DMS 273 treated with DMSO at 0.1 percent for 48 hours (cell line): ENCODE measurements at places on chromosomes 2 and 18.

GRCh38 chr2:85758361-85759256 lies 4.8 kb downstream of the ATOH8 start:
- peak; percentile 86 for DNase-seq

DNA sequence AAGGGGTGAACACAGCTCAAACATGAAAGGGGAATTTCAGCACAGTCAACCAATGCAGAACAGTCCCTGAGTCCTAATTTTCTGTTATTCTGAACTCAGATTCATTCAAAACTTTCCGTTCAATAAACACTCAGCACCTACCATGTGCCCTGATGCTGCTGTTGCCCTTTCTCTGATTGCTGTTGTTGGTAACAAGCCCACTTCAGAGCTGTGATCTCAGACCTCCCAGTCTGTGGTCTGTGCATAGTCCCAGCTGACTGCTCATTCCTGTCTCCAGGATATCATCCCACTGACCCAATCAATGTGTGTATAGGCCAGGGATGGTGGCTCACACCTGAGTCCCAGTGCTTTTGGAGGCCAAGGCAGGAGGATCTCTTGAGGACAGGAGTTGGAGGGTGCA lies 82.7 kb upstream of the SLC35G4 start:
- no peak for DNase-seq

DNA sequence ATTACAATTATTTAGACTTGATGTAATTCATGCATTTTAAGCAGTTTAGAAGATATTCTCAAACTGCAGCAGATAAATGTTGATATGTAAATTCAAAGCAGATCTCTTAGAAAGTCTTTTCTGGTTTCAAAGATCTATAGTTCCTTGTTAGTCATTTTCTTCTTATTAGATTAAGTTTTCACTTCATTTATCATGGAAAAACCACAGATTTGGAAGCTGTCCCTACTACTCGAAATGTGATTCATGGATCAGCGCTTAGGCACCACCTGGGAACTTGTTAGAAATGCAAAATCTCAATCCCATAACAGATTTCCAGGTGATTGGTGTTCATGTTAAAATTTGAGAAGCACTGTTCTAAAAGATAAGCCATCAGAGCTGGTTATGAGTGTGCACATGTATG lies 92.8 kb upstream of the CDH2 start:
- no peak for DNase-seq

DNA sequence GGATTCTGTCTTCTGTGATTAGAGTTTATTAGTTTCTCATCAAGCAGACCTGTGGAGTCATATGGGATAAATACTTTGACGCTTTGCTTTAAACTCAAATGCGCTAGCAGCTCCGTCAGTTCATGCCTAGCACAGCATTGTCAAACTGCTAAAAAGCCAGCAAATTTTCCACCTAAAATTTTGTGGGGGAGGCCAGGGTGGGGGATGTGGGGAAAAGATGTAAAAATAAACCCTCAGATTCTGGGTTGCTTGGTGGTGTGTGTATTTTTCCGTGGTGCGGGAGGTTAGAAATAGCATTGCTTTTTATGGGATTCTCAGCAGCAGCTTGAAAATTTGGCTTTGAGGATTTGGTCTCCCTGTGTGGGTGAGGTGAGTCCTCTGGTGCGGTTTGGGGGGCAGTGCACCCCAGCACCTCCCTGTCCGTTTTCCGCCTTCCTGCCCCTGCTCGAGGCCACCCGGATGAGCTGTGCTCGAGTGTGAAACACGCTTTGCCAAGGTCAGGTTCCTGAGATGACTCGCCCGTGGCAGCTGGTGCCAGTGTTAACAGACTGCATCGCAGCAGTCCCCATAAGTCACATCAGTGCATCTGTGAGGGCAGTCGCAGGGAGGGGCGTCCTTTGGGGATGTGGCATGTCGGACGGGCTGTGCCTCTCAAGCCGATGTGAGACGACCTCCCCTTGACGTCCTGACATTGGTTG lies 65.9 kb downstream of the LDLRAD4 start:
- no peak for DNase-seq

GRCh38 chr18:8332286-8332685 lies 277.0 kb upstream of the RAB12 start:
- DNase-seq = no peak

- no peak for DNase-seq
These were observed 1288.7 kb downstream of the CNTNAP5 start for GRCh38 chr2:125313806-125314205.

DNA sequence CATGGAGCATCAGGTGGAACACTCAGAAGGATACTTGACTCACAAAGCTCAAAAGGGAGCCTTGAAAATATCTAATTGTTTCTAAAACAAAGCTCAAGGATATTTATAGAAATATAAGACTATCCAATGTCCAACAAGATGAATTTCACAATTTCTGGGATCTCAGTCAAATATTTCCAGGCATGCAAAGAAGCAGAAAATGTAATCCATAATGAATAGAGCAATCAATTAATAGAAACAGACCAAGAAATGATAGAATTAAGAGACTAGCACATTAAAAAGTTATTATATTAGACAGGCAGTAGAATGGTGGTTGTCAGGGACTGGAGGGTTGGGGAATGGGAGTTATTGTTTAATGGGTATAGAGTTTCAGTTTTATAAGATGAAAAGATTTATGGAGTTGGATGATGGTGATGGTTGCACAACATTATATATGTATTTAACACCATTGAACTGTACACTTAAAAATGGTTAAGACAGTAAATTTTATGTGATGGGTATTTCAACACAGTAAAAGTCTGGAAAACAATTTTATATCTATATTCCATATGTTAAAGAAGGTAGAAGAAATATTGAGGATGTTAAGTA lies 189.9 kb upstream of the PIEZO2 start:
- no peak for DNase-seq

DNA sequence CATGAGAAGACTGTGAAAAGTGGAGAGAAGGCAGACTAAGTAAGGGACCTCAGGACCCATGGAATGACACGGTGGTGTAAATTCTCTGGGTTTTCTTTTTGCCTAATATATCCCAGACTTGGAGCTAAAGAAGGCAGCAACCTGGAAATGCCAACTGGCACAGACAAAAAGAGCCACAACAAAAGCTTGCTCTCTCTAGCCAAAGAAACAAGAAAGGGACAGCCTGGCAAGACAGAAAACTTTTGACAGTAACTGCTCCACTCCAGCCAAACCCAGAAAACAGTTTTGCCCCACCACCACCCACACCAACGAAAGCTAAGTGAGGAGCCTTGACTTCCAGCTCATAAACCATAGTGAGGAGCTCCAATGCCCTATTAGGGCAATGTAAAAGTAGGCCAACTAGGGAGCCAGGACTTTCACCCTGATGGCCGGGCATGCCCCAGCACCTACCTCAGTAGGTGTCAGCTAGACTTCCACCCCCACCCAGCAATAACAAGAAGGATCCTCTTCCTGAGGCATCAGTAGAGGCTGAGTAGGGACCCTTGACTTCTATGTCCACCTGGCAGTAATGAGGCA lies 35.5 kb downstream of the PELI1 start:
- no peak for DNase-seq

DNA sequence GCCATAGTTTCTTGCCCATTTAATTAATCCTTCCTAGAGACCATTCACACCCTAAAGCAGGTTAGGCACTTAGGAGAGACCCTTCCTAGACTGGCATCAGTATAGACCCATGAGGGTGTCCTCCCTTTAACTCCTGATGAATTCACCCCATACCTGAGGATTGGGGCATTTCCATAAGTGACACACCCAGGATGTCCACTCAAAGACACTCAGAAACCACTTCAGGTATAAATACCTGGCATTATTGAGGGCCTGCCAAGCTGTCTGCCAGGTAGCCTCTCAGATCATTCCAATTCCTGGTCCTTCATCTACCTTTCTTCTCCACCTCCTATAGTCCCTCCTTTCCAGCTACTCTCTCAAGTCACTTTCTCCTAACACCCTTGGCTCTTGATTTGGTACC lies 57.5 kb upstream of the SLC14A2 start:
- DNase-seq = no peak

GRCh38 chr2:49973436-49973835 lies 819.1 kb upstream of the FSHR start:
- DNase-seq = no peak

DNA sequence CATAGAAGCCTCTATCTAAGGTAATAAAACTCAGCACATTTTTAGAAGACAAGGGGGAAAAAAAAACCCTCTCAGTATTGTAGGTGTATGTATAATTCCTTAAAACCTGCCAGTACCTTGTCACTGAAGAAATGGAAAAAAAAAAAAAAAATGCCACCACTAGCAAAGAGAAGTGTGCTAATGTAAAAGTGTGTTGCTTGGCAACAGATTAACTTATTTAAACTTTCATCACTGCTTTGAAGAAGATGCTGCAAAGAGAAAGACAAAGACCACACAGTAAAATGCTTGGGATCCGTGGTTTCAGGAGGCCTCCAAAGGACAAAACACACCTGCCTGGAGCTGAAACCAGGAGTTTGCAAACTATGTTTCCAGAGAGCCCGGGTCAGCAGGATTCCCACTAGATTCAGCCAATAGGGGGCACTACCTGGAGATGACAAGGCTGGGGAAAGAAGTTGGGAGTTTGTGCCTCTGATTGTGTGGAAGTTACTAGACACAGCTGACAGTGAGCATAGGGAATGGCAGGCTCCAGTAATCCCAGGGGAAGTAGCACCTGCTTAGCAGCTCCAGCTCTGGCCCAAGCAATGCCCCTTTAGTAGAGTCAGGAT lies 169.1 kb upstream of the TRIB2 start:
- no peak for DNase-seq

GRCh38 chr2:96315400-96316071 lies 9.6 kb upstream of the ITPRIPL1 start:
- DNase-seq = no peak

- DNase-seq = no peak
These were observed 132.2 kb downstream of the TDRD15 start for GRCh38 chr2:21256006-21256405.

DNA sequence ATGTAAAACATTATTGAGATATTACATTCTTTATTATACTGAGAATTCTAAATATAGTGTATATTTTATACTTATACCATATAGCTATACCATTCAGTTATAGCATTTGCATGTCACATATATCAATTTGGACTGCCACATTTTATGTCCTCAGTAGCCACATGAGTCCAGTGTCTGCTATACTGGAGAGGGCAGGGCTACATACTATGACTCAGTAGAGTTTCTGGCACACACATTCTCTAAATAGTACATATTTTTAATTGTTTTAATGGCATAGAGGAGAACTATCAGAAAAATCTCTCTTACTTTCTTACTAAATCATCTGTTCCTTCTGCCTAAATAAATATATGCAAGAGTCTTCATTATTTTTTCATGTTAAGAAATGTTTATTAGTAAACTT lies 55.4 kb upstream of the COL5A2 start:
- DNase-seq = no peak

DNA sequence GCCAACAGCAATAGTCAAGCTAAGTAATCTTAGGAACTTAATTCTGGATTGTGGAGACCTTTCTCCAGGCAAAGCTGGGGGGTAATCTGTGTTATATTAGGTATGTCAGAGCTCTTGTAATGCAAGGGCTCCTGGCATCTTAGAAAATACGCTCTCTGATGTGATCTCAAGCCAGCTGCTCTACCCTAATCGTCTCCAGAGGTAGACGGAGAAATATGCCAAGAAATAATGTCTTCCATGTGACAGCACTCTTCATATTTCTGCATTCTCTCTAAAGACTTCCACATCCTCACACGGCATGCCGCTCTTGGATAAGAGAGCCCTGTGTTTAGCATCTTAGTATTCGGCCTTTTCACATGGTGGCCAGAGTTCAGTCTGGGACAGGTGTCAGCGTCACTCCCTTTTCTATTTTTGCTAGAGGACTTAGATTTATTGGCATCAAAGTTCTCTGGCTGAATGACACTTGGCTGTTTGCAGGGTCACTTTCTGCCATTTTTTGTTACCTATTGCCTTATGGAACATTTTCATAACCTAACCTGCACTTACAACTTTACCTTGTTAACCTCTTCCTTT lies 25.2 kb downstream of the CAPN13 start:
- DNase-seq = no peak

- no peak for DNase-seq
These were observed 11.1 kb downstream of the DHRS9 start for GRCh38 chr2:169080250-169081069.
